ENCODE measurements at places on chromosomes 4 and X.

DNA sequence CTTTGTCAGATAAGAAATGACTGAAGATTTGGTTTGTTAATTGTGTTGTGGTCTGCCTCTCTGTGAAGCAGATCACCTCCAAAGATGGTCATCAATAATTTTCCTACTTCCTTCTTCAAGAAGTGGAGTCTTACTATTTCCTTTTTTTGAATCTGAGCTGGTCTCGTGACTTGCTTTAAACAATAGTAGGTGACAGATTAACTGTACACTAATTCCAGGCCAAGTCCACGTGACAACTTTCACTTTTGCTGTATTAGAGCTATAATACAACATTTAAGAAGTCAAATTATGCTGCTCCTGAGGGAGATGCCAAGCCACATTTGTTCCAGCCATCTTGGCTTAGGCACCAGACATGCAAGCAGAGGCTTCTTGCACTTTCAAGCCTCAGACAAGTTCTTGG is 393.8 kb upstream of the GRID2 start:
- no peak for DNase-seq

DNA sequence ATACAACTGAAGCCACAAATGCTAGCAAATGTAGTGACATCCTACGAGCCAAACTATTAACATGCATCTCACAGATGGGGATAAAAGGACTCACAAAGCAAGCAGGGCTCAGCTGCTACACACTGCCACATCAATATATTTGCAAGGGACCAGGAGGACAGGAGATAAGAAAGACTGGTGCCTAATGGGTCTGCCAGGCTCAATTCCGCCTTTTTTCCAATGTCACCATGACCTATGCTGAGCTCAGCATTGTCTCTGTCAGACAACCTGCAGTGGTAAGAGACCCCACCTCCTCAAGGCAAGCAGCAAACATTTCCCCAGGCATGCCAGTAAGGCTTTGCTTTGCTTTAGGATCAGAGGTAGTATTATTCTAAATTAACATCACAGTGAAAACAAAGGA is 435 bp downstream of the DCX start:
- no peak for DNase-seq

DNA sequence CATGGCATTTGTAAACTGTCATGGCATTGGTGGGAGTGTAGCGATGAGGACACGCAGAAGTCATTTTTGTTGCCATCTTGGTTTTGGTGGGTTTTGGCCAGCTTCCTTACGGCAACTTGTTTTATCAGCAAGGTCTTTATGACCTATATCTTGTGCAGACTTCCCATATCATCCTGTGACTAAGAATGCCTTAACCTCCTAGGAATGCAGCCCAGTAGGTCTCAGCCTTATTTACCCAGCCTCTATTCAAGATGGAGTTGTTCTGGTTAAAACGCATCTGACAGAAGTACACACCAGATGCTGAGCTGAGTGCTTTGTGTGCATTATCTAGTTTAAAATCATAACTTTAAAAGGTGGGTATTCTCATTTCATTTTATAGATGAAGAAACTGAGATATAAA is 268.8 kb upstream of the GALNT7 start:
- DNase-seq: no peak

- DNase-seq: no peak
These were observed 113.6 kb downstream of the GLUD2 start for GRCh38 chrX:121160987-121161386.

GRCh38 chr4:173522160-173522950 is 7.7 kb downstream of the HAND2 start:
- DNase-seq: no peak

DNA sequence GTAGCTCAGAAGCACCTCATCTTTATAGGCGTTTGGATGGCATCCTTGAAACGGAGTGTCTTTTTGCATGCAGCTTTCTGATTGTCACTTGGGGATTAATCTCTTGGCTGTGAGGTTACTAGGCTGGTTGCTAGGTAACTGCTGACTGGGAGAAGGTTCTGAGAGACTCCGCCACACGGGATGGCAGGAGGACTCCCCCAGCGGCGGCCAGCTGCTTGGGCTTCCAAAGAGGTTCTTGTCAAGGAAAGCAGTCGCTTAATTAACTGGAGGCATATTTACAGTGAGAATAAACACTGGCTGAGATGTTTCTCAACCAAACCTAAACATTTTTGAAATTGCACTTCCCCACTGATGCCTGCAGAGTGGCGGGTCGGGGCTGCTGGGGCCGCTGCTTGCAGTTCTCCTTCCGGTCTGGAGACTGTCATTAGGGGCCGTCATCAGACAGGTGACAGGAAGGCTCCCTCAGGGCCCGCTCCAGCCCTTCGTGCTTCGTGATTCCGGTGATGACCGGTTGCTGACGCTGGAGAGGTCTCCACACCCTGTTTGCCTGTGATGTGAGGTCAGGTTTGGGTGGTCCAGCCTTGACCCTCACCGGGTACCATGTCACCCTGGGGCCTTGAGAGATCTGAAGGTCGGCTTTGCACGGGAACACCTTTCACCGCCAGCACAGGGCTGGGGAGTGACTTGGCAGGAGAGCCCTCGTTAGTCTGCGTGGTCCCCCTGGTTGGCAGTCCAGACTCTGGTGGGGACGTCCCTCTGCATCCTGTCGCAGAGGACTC is 9.1 kb downstream of the NSG1 start:
- DNase-seq: no peak

GRCh38 chrX:21962361-21962760 is 21.9 kb downstream of the SMS start:
- no peak for DNase-seq

- DNase-seq: no peak
These were observed 35.8 kb downstream of the RFC1 start for GRCh38 chr4:39330353-39330752.

DNA sequence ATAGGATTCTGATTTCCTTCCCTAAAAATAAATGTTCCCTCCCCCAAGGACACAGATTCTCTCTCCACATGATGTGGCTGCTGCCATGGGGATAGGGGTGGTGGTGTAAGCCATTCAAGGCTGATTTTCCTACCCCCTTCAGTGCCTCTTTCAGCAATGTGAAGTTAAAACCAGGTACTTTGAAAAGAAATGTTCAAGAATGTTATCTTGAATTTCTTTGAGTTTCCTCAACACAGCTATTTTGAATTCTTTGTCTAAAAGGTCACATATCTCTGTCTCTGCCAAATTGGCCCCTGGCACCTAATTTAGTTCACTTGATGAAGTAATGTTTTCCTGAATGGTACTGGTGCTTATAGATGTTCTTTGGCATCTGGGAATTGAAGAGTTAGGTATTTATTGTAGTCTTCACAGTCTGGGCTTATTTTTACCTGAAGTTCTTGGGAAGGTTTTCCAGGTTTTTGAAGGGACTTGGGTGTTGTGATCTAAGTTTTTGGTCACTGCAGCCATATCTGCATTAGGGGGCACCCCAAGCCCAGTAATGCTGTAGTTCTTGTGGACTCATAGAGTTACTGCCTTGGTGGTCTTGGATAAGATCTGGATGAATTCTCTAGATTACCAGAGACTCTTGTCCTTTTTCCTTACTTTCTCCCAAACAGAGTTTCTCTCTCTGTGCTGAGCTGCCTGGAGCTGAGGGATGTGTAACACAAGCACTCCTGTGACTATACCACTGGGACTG is 7.6 kb upstream of the DIPK2B start:
- no peak for DNase-seq

GRCh38 chr4:42995343-42995944 is 102.9 kb downstream of the GRXCR1 start:
- no peak for DNase-seq

- DNase-seq: no peak
These were observed 71.6 kb upstream of the SLC4A4 start for GRCh38 chr4:71267244-71267643.

DNA sequence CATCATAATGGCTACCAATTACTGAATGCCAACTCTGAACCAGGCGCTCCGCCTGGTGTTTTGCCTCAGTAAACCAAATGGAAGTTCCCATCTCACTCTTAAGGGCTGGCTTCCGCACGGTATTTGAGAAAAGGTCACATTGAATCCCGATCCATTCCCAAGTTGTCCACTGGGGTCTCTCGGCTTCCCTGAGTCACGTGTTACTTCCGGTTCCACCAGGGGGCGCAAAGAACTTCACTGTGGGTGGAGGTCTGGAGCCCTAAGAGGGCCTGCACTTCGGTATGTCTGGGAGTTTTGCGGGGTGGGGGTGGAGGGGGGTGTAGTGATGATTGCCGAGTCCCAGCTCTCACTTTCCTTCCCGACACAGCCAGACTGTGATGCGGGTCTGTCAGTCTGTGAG is 13.4 kb upstream of the NHS start:
- DNase-seq: no peak

DNA sequence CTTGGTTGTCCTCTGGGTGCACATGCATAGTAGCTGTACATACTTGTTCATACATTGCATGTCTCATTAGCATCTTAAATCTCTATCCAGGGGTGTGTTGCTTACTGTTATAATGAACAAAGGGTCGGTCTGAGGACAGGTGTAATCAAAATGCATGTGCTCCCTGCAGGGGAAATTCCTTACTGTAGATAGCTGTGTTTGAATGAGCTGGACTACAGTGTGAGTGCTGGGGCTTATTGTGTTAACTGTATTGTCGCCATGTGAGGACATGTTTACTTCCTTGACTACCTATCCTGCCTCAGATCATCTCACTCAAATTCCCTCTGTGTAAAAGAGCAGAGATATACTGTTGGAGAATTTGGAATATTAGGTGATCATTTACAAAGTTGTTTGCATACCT is 98.7 kb downstream of the KLHL34 start:
- DNase-seq: no peak

DNA sequence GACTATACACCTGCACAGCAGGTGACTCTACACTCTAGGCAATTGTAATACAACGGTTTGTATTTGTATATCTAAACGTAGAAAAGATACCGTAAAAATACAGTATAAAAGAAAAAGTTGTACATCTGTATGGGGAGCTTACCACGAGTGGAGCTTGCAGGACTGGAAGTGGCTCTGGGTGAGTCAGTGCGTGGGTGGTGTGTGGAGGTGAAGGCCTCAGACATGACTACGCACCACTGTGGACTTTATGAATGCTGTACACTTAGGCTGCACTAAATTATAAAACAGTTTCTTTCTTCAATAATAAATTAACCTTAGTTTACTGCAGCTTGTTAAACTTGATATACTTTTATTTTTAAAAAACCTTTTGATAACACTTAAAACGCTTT is 85.0 kb upstream of the FAT1 start:
- no peak for DNase-seq

DNA sequence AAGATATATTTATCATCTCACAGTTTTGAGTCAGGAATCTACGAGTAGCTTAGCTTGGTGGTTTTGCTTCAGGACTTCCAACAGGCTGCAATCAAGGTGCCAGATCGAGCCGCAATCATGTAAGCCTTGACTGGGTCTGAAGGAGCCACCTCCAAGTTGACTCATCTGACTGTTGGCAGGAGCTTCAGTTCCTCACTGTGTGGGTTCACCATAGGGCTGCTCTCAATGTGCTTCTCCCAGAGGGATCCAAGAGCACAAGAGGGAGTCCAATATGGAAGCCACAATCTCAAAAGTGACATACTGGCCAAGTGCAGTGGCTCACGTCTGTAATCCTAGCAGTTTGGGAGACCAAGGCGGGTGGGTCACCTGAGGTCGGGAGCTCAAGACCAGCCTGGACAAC is 26.5 kb downstream of the DCHS2 start:
- DNase-seq: no peak

DNA sequence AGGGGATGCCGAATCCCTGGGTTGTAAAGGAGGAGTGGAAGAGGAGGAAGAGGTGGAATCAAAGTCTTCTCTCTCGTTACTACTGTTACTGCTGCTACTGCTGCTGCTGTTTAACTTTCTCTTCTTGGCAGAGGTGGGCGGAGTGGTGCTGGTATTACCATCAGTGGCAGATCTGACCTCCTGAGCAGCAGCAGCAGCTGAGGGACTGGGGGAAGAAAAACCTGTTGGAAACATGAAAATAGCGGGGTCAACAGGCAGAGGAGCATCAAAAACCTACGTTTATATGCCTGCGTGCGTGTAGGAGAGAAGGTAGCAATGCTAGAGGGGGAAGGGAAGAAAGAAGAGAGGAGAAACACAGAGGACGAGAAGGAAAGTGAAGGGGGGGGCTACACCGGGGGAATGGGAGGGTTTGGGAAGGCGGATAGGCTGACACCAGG is 339 bp downstream of the CUL4B start:
- peak; percentile 8 for DNase-seq

DNA sequence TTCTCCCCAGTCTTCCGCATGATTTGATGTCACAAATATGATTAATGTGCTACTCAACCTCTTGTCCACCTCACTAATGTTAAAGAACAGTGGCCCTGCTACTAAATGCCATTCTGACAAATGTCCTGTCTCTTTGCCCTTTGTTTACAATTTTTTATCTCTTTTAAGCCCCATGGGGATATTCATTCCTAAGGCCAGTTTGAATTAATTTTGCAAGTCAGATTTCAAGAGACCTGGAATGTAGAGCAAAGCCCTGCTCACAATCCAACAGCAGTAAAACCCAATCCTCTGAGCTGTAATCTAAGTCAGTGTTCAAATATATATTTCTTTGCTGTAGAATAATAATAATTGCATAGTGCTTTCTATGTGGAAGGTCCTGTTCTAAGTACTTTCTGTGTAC is 81.2 kb downstream of the LDB2 start:
- no peak for DNase-seq

DNA sequence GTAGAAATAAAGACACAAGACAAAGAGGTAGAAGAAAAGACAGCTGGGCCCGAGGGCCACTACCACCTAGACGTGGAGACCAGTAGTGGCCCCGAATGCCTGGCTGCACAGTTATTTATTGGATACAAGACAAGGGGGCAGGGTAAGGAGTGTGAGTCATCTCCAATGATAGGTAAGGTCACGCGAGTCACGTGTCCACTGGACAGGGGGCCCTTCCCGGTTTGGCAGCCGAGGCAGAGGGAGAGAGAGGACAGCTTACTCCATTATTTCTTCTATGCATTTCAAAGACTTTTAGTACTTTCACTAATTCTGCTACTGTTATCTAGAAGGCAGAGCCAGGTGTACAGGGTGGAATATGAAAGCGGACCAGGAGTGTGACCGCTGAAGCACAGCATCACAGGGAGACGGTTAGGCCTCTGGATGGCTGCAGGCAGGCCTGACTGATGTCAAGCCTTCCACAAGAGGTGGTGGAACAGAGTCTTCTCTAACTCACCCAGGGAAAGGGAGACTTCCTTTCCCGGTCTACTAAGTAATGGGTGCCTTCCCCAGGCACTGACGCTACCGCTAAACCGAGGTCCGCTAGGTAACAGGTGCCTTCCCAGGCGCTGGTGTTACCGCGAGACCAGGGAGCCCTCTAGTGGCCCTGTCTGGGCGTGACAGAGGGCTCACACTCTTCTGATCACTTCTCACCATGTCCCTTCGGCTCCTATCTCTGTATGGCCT is 44.9 kb downstream of the ZBTB49 start:
- peak; percentile 65 for DNase-seq

GRCh38 chr4:8272472-8273428 is 3.2 kb downstream of the HTRA3 start:
- no peak for DNase-seq

DNA sequence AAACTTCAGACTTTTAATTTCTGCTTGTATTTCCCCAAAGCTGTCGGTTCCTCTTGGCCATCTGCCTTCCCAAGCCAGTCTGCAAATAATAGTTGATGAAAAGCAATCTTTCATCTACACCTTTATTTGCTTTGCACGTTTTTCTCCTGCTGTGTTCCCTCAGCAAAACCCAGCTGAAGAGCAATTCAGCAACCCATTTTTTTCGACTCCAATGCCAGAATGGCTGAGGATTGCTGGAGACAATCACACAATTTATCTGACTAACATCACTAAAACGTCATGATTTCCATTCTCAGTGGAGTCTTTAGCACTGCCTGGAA is 94.3 kb downstream of the GPRIN3 start:
- DNase-seq: no peak

- DNase-seq: no peak
These were observed 598.4 kb upstream of the FTHL17 start for GRCh38 chrX:31670245-31670644.
